ENCODE measurements at places on chromosomes 13 and 19.

DNA sequence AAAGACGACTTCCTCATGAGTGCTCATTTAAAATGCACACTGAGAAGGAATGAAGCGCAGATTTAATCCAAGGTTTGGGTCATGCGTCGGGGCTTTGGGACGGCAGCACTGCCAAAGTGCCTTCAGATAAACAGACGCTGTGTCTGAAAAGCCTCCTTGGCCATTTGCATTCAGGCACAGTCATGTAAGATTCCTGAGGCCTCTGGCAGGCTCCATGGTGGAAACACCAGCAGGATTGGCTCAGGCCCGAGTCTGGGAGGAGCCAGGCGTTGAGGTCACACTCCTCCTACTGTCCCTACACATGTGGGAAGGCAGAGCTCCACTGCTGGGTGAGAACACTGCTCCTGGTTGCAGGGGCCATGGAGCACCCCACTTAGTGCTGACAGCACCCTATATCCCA is 113.3 kb upstream of the KL start:
- DNase-seq: peak; percentile 49

DNA sequence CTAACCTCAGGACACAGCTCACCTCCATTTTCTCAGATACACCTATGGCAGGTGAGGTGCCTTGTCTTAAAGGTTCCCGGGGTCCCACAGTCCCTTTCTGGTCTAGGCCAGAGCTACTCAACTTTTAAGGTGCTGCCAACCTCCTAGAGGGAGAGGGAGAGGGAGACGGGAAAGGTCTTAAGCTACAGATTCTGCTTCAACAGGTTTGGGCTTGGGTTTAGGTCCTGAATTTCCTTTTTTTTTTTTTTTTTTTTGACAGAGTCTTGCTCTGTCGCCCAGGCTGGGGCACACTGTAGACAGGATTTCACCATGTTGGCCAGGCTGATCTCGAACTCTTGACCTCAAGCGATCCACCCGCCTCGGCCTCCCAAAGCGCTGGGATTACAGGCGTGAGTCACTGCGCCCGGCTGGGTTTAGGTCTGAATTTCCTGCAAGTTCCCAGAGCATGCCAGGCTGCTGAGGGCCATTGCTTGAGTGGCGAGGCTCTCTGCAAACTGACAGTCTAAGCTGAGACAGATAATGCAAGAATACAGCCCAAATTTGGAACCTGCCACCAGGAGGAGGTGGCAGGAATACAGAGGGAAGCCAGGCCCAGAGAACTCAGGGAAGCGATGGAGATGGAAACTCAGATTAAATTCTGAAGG is 7.8 kb upstream of the SYCN start:
- DNase-seq: no peak

DNA sequence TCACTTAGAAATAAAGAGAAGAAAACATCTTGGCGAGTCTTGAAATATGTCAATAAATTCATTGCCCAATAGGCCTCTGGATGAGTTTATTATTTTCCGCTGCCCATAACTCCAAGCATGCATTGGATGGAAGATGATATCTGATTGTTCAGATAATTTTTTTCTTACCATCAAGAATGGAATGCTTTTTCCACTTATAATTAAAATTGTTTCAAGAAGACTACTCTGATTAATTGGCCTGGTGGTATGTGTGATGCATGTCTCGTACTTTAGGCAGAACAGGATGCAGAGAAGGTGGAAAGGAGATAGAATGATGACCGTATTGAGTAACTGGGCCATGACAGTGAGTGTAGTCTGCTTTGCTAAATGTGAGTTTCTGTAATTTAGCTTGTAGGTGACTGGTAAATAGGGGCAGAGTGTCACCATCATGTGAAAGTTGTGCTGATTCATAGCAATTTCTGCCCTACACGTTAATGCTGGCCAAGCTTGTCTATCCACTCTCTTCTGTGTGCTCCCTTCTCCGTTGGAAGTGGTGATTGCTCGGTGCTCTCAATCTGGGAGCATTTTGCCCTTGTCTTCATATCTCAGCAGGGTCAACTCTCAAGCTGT is 13.5 kb upstream of the SPATA13 start:
- no peak for DNase-seq

DNA sequence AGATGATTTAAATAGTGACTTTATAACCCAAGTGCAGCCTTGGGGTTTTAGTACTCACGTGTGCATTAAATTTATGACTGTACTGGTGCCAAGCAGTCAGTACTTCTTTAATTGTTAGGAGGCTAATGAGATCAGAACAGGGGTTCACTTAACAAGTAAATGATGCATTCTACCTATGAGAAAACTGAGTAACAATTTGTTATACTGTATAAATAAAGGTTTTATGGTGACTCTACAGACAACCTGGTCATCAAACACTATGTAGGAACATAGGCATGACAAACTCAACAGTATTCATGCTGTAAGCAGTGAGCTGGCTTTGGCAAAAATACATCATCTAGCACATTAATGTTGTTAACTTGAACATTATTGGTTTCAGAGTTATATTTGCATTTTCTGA is 75.6 kb downstream of the UBL3 start:
- no peak for DNase-seq

GRCh38 chr13:107941345-107942029 is 273.8 kb downstream of the LIG4 start:
- DNase-seq: no peak

Measured in astrocyte of the spinal cord (primary cell).